ENCODE measurements at places on chromosomes 3 and 15. TPM values are rescaled to one million over a fixed set of nuclear protein-coding genes. Genes with fewer than 3 reads are reported as not detected.
A peak's percentile ranks its signal among the peaks of the same experiment; 100 is the strongest.

GRCh38 chr3:66712210-66712609 lies 211.4 kb upstream of the LRIG1 start:
- no peak for DNase-seq

GRCh38 chr3:170642882-170643601 lies 57.2 kb upstream of the SLC7A14 start:
- DNase-seq, result no peak

- no peak for DNase-seq
Measured at GRCh38 chr15:80199366-80199765, 46.6 kb downstream of the FAH start.

Gene RUBCN
- 42.2 TPM for total RNA-seq

Gene CHRM5
- 0.02 TPM for total RNA-seq

GRCh38 chr3:125083776-125084175 lies 28.0 kb upstream of the HEG1 start:
- peak; percentile 81 for DNase-seq

GRCh38 chr3:52381623-52382022 lies 63.3 kb downstream of the SEMA3G start:
- DNase-seq, result no peak

DNA sequence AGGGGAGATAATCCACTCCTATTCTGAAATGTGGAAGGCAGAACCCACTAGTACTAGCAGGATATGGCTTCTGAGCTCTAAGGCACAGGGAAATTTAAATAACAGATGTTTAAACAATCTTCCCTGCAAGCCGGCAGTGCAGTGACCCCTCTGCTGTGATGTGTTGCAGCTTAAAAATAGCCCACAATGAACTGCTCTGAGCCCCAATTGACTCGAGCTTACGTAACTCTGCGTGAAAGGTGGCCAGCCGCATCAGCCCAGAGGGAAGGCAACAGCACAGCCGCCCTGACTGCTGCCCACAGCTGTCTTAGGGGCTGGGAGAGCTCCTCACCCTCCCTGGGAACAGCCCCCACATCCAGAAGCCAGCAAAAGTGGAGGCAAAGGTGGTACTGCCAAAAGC lies 12.5 kb upstream of the CAMKV start:
- DNase-seq, result no peak

DNA sequence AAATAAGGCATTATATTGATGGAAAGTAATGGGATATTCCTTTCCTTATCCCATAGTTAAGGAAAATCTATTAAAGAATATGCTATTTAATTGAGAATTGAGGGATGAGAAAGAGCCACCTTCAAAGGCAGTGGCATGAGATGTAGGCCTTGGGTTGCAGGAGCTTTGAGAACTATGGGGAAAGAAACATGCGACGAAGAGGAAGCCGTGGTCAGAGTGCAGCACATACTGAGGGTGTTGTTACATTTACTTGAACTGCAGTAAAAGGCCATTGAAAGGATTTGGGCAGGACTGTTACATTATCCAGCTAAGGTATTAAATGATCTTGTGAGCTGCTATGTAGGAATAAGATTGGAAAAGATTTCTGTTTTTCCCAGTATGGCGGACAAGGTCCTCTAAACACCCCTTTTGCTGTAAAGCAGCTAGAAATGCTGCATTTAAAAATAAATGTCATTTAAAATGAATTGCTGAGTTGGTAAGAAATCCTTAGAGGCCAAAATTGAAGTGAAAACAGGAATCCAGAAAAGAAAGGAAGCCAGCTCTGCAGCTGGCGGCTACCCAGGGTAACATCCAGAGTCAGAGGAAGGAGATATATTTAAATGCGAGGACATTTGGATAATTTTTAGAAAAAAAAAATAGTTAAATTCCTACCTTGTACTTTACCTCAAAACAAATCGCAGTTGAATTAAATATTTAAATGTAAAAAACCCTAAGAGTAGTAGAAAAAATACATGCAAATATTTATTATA lies 61.7 kb downstream of the IL1RAP start:
- DNase-seq, result no peak

GRCh38 chr15:43218908-43219706 lies 1.7 kb downstream of the EPB42 start:
- DNase-seq, result no peak

Gene MAGEL2
- not detected for total RNA-seq

Gene COL6A6
- total RNA-seq, result not detected

Data from A172 (cell line).